Epithelial cell of prostate (primary cell): ENCODE measurements at places on chromosomes 13 and 19.

DNA sequence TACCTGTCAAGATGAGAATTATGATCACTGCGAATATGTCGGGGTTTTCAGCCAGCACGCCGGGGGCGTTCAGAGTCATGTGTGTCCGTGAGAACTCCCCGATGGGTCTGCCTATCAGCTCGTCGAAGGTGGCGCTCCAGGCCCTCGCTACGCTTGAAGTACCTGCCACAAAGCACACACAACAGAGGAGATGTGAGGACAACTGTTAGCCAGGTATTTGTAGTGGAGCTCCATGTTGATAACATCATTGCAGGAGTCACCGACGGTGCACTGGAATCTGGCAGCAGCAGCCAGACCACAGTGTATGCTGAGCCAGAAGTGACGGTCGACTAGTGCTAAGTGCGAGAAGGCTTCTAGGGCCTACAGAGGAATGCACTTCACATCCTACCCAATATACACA is 62.7 kb downstream of the SLC7A1 start:
- no peak for DNase-seq

- DNase-seq: no peak
Observed at GRCh38 chr13:43985422-43986072, 105.8 kb downstream of the LACC1 start.

DNA sequence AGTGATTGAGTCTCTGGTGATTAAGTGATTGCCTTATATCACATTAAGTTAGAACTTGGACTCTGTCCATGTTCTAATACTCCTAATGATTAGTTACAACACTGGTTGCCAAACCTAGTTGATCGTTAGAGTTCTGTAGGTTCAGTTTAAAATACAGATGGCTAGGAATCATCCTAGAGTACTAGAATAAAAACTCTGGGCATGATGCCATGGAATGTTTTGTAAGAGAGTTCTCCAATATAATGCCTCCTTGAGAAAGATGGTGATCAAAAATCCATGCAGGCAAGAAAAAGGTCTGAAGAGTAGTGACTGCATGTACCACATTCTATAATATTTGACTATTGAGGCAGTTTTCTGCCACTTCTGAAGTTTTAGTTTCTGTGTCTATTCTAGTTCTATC is 176.3 kb downstream of the GPC5 start:
- DNase-seq: no peak

GRCh38 chr19:9709305-9709704 is 34.4 kb upstream of the ZNF562 start:
- DNase-seq: no peak

- DNase-seq: no peak
Observed at GRCh38 chr19:45517238-45517637, 10.0 kb downstream of the VASP start.

DNA sequence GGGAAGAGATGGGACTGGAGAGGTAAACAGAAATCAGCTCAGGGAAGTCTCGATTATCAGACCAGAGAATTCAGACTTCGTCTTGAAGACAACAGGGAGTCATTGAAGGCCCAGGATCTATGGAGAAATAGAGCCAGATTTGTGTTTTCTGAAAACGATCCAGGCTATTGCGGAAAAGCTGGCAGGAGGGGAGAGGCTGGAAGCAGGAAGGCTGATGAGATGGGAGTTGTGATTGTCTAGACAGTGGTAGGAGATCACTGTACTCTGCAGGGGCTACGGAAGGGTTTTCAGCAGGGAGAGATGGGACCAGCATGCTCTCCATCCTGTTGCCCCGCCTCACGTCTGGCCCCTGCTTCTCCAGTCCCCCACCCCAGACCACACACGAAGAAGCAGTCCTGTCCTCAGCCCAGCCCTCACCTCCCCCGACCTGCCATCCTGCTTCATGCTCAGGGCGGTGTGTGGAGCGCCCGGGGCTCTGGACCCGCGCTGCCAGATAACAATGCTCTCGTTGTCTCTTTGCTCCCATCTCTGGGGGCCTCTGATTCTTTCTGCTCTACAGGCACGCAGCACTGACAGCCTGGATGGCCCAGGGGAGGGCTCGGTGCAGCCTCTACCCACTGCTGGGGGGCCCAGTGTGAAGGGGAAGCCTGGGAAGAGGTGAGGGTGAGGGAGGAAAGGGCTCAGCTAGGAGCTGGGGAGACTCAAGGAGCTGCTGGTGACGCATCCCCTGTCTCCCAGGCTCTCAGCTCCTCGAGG is 1.9 kb downstream of the ARHGAP33 start:
- DNase-seq: no peak

DNA sequence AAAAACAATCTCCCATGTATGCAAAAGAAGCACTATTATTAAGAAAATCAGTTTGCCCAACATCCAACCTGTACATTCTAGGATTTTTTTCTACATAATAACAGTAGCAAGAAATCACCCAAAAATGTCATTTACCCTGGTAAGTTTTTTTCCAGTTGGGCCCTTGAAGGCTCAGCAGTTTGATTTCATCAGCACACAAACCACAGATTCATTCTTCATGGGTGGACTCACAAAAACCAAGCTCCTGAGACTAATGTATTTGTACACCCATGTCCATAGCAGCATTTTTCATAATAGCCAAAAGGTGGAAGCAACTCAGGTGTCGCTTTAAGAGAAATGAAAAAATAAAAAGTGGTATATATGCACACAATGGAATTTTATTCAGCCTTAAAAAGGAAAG is 210.1 kb downstream of the TBC1D4 start:
- DNase-seq: no peak

DNA sequence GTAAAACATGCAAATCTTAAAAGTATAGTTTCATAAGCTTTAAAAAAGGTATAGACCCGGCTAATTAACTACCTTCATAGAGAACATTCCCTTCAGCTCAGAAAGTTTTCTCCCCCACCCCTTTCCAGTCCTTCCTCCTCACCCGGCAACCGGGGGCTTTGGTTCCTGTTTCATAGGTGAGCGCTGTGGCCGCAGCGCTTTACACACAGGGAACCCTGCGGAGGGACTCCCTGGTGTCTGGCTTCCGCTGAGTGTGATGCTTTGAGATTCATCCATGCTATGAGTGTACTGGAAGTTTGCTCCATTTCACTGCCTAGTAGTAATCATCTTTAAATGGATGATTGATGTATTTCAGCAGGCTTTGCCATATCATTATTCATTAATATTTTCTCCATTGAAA is 26.0 kb upstream of the PABPC3 start:
- no peak for DNase-seq

DNA sequence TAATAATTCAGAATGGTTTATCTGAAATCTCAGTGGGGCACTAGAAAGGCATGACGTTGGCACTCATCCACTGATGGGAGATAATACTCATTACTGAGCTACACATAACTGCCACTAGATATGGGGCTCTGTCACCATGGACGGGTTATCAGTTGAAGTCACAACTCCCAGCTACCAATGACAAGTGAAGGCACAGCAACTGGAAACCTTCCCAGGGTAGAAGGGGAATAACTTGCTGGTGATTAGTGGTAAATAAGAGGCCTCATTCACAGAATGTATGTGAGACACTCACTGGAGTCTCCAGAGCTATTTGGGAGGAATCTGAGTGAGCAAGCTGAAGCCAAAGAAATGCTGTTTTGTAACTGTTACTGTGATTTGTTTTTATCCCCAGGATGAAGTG is 249.6 kb downstream of the ENOX1 start:
- no peak for DNase-seq

DNA sequence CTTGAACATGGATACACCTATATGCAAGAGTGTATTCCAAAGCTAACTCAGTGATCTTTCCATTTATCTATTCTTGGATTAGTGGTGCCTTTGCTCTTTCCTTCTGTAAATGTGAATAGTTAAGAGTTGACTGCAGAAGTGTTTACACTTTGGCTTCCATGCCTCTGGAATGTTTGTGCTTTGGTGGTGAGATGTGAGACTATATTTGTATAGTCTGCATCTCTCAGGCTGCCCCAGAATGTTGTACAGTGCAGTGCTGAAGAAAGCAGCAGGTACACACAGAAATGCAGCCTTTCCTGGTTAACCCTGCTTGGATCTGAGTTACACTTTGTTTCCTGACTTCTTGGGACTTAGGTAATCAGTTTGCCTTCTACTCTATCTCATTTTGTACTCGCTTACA is 90.2 kb downstream of the DNAJC15 start:
- DNase-seq: no peak
